Astrocyte (in vitro differentiated cells and primary cell): ENCODE measurements at places on chromosomes 13 and 19. TPM values are rescaled to one million over a fixed set of nuclear protein-coding genes. Genes with fewer than 3 reads are reported as not detected.

DNA sequence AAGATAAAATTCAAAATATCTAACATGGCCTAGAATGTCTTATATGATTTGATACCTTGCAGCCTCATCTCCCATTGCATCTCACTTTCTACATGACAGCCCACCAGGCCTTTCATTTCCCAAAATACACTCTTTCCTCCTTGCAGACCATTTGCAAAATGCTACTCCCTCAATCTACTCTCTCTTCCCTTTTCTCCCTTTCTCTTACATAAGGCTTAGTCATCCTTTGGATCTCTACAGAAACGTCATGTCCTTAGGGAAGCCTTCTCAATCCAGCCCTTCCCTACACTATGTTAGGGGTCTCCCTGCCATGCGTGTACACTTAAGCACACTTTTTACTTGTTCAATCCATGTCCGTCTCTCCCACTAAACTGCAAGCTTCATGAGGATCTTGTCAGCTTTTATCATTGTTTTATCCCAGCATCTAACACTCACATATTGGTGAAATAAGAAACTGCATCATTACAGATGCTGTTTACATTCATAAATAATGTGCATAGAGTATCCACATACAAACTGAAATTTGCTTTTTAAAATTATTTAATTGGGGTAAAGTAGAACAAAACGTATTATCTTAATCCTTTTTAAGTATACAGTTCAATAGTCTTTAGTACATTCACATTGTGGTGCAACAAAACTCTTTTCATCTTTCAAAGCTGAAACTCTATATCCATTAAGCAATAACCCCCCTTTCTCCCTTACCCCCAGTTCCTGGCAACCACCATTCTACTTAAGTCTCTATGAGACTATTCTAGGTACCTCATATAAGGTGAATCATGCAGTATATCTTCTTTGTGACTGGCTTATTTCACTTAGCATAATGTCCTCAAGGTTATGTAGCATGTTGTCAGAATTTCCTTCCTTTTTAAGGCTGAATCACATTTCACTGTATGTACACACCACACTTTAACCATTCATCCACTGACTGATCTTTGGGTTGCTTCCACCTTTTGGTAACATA lies 11.5 kb upstream of the WBP4 start:
- no peak overlapping the region for H3K27ac ChIP-seq
- no peak for DNase-seq
- no peak overlapping the region for H3K4me3 ChIP-seq
- no peaks in the 10 kb centered on the region for H3K27me3 ChIP-seq

DNA sequence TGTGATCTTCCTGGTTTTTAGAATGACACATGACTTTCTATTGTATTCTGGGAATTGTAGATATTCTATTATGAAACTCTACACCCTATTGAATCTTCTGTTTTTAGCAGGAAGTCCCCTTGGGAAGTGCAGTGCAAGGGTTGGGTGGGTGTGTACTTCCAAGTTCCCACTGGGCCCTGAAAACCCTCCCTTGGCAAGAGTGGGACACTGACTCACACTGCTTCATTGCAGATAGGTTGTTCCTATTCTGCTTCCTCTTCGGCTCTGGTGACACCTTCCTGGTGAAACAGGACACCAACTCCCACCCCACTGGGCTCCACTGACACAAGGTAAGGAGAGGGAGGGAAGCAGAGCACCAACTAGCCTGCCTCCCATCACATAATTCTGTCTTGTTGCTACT lies 121.8 kb downstream of the KCTD12 start:
- H3K36me3 ChIP-seq: no peaks in the 10 kb centered on the region
- H3K4me1 ChIP-seq: no peaks in the 10 kb centered on the region
- no peak overlapping the region for H3K27ac ChIP-seq

GRCh38 chr13:103514619-103515018 lies 448.4 kb upstream of the SLC10A2 start:
- no peak overlapping the region for H3K4me3 ChIP-seq
- no peaks in the 10 kb centered on the region for H3K36me3 ChIP-seq
- DNase-seq: no peak
- H3K27me3 ChIP-seq: no peaks in the 10 kb centered on the region

- peak; percentile 4 for DNase-seq
- H3K36me3 ChIP-seq: no peaks in the 10 kb centered on the region
- peaks cover 33% of the 10 kb centered on the region for H3K27me3 ChIP-seq
- H3K4me3 ChIP-seq: no peak overlapping the region
- H3K4me1 ChIP-seq: no peaks in the 10 kb centered on the region
- no peak overlapping the region for H3K27ac ChIP-seq
These were observed 8.4 kb downstream of the FAM124A start for GRCh38 chr13:51230477-51231105.

- no peaks in the 10 kb centered on the region for H3K4me1 ChIP-seq
- H3K27ac ChIP-seq: no peak overlapping the region
- H3K36me3 ChIP-seq: no peaks in the 10 kb centered on the region
- no peak overlapping the region for H3K4me3 ChIP-seq
These were observed 337.9 kb upstream of the EDNRB start for GRCh38 chr13:78256484-78256883.

GRCh38 chr13:74550039-74550438 lies 415.8 kb upstream of the KLF12 start:
- no peaks in the 10 kb centered on the region for H3K36me3 ChIP-seq
- no peaks in the 10 kb centered on the region for H3K4me1 ChIP-seq
- H3K27ac ChIP-seq: no peak overlapping the region
- peak; percentile 39 for DNase-seq

DNA sequence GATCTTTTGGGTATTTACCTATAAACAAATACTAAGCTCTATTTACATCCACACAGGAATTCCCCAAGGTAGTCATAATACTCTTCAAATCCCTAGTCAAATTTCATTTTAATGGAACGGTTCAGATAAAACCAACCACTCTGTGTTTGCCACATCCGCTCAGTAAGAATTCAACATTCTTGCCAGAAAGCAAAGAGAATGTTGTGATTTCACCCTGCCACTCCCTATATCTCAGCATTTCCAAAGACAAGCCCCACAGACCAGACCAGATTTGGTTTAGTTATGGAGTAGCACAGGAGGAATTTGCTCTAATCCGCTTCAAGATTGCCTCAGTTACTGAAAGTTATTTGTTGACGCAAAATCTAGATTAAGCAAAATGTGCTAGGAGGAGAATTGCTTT lies 105.6 kb upstream of the SERP2 start:
- no peaks in the 10 kb centered on the region for H3K36me3 ChIP-seq
- peaks cover 36% of the 10 kb centered on the region for H3K4me1 ChIP-seq
- peak overlapping the region; percentile 3 for H3K4me3 ChIP-seq

DNA sequence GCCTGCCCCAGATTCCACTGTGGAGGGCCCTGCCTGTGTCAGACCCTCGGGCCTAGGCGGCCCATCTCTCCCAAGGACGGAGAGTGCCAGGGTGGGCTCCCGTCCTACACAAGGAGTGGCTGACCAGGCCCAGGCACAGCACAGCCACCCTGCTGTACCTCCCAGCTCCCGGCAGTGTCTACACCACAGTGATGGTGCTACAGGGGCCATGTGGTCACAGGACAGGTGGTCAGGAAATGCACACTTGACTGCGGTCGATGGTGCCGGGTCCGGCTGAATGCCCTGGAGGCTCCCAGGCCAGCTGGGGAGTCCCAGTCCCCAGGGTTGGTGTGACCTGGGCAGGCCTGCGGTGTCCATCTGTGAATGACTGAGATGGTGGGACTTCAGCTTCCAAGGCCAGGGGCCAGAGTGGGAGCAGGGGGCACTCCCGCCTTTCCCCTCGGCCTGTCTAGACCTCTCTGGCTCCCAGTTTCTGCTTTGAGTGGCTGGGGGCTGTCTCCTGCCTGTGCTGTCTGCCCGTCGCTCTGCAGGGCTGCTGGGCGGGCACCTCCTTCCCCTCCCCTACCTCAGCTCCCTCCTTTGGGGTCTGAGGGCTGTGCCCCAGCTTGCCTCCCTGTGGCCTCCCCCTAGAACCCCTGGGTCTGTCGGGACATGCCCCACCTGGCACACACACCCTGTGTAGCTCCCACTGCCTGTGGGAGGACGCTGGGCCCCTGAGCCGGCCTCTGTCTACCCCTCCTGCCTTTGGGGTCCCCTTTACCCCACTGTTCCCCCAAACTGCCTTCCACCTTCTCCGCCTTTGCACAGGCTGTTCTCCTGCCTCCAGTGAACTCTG lies 12.5 kb downstream of the DDA1 start:
- H3K4me1 ChIP-seq: peaks cover 3% of the 10 kb centered on the region
- no peaks in the 10 kb centered on the region for H3K27me3 ChIP-seq
- no peaks in the 10 kb centered on the region for H3K36me3 ChIP-seq
- no peak for DNase-seq
- H3K4me3 ChIP-seq: no peak overlapping the region

DNA sequence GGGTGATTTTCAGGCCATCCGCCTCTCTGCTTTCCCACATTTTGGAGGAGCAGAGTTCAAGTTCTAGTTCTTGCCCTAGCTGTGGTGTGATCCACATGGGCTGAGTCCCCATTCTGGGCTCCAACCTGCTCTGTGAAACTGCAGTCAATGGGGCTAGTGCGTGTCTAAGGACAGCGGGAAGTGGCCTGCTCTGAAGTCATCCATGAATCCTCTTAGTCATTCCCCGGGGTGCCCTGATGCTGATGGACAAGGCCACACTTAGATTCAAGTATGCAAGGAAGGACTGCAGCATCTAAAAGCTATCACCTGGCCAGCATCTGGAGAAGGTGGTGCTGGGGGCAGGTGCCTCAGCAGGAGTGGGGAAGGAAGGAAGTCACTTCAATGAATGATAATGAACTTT lies 94.6 kb downstream of the TSHZ3 start:
- no peaks in the 10 kb centered on the region for H3K36me3 ChIP-seq
- H3K4me3 ChIP-seq: no peak overlapping the region
- peak; percentile 9 for DNase-seq

DNA sequence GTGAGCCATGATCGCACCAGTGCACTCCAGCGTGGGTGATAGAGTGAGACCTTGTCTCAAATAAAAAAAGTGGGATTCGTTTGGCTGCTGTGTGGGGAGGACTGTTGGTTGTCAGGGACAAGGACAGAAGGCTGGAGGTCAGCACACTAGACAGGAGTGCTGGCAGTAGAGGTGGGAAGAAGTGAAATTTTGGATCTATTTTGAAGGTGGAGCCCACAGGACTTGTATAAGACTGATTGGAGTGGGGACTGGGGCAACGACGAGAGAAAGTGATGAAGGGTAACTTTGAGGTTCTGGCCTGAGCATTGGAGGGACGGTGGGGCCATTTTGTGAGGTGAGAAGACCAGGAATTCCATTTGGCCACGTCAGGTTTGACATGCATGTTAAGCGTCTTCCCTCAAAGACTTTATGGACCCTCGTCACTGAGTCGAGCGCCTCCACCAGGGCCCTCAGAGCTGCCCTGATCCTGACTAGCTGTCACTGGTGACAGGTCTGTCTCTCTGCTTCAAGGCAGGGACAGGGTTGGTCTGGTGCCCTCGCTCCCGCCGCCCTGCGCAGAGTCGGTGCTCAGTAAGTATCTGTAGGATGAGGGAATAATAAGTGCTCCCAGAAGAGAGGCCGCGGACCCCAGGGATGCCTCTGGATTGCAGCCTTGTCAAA lies 673 bp downstream of the CTU1 start:
- H3K4me3 ChIP-seq: peak overlapping the region; percentile 83
- peaks cover 4% of the 10 kb centered on the region for H3K36me3 ChIP-seq
- peak; percentile 14 for DNase-seq
- H3K27ac ChIP-seq: peak overlapping the region; percentile 62
- H3K27me3 ChIP-seq: no peaks in the 10 kb centered on the region

- H3K4me1 ChIP-seq: peaks cover 15% of the 10 kb centered on the region
- H3K36me3 ChIP-seq: no peaks in the 10 kb centered on the region
- peak overlapping the region; percentile 90 for H3K27ac ChIP-seq
- peak overlapping the region; percentile 95 for H3K4me3 ChIP-seq
These were observed 499 bp downstream of the LSM7 start for GRCh38 chr19:2327773-2328400.

GRCh38 chr19:39104186-39104596 lies 20.0 kb downstream of the ACP7 start:
- no peaks in the 10 kb centered on the region for H3K4me1 ChIP-seq
- H3K4me3 ChIP-seq: no peak overlapping the region
- no peak for DNase-seq
- peaks cover 2% of the 10 kb centered on the region for H3K27me3 ChIP-seq
- no peaks in the 10 kb centered on the region for H3K36me3 ChIP-seq

GRCh38 chr19:10379880-10380312 lies 476 bp downstream of the TYK2 start:
- H3K4me1 ChIP-seq: peaks cover 9% of the 10 kb centered on the region
- peak overlapping the region; percentile 91 for H3K4me3 ChIP-seq
- peak overlapping the region; percentile 44 for H3K27ac ChIP-seq
- peaks cover 8% of the 10 kb centered on the region for H3K36me3 ChIP-seq
- no peak for DNase-seq

GRCh38 chr19:51398096-51398704 lies 7.8 kb upstream of the C19orf84 start:
- H3K36me3 ChIP-seq: no peaks in the 10 kb centered on the region
- no peaks in the 10 kb centered on the region for H3K27me3 ChIP-seq
- no peaks in the 10 kb centered on the region for H3K4me1 ChIP-seq

DNA sequence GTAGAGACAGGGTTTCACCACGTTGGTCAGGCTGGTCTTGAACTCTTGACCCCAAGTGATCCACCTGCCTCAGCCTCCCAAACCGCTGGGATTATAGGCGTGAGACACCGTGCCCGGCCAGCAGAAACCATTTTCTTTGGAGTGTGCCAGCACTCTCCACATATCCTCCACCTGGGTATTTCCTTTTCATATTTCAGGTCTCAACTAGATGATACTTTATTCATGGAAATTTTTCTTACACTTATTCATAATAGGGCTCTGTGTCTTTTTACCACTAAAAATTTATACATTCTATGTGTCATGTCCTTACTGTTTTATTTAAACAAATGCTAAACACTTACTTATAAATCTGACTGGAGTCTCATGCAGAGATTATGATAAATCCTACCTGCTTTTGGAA lies 305.9 kb downstream of the PCDH20 start:
- H3K36me3 ChIP-seq: no peaks in the 10 kb centered on the region
- DNase-seq: no peak
- no peaks in the 10 kb centered on the region for H3K4me1 ChIP-seq
- H3K27ac ChIP-seq: no peak overlapping the region

DNA sequence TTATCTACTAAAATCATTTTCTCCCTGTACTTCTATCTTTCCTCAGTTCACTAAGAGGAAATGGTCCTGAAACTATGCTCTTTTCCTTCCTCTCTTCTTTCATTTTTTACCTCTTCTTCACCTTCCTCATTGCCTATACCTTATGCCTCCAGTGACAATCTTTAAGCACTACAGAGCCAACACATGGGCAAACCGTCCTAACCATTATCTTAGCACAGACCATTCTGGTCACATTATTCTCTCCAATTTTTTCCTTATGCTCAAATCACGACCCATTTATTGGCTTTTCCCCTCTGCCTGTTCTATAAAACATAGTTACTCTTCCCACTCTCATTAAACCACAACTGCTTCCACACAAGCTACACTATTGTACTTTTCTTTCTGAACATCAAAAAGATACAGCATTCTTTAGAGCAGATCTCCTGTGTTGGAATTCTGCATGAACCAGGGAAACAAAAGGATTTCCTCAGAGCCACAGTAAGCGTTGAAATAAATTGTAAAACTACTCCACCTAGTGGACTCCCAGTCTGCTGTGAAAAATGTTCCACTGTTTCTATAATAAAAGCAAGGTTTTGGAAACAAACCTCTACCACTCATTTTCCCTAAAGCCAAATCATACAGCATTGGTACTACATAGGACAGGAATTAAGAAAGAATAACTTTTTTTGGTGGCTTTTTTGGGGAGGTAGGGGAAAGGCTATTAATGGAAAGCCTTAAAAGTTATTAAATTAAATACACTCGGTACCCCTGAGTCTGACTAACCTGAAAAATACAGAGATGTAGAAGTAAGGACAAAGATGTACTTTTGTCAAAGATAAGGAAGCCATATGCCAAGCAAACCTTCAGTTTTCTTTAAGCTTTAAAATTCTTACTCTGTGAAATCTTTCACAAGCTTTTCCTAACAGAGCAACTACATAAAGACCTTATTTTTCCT lies 19.5 kb downstream of the NUFIP1 start:
- peaks cover 8% of the 10 kb centered on the region for H3K36me3 ChIP-seq
- no peaks in the 10 kb centered on the region for H3K27me3 ChIP-seq

SUPT5H gene
- 163 and 171 TPM in 2 replicates for total RNA-seq

ZNF493 gene
- 11.6 and 13.0 TPM in 2 replicates for total RNA-seq

XRCC1 gene
- total RNA-seq: 14.6 and 14.7 TPM in 2 replicates

ZNF790 gene
- 7.5 and 8.8 TPM in 2 replicates for total RNA-seq
